Stimulated activated CD8-positive, alpha-beta memory T cell treated with anti-CD3 and anti-CD28 coated beads, Interleukin-15, amount 100 ng/mL, for 1 hour (primary cell): ENCODE measurements at places on chromosomes 6 and 20.

DNA sequence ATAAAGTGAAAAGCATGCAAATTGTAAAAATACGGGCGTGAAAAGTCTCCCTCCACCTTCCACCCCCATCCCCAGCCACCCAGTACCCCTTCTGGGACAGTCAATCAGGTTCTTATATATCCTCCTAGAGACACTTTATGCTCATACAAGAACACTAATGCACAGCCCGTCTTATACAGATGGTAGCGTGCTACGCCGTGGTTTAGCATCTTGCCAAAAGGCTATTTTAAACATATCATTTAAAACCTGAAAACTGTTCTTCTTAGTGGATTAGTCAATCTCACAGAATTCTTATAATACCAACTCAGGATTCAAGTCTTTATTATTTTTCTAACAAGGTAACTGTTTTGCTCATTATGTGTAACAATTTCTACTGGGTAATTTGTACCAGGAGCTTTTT is 57.2 kb upstream of the MRPS10 start:
- no peak for DNase-seq

DNA sequence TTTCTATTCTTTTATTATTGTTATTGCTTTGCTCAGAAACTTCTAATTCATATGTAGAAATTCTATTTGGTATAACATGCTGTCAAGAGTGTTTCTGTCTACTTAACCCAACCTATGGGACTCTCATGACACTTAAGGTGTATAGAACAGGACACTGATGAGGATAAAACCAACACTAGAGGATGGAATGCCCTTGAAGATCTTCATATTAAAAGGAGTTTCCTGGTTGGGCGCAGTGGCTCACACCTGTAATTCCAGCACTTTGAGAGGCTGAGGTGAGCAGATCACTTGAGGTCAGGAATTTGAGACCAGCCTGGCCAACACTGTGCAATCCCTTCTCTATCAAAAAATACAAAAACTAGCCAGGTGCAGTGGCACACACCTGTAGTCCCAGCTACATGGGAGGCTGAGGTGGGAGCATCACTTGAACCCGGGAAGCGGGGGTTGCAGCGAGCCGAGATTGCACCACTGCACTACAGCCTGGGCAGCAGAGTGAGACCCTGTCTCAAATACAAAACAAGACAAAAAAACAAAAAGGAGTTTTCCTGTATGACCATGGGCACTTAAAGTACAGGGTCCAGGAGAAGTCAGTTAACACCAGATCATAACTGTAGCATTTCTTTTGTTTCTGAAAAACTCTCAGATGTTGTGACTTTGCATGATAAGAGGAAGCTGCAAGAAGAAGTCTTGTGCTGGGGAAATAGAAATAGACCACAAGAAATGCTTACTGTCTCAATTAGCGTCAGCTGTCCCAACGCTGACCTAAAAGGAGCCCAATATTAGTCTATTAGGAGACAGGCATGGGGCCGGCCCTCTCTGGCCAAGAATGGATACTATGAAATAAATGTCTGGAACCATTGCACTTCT is 38.9 kb upstream of the CD2AP start:
- no peak for DNase-seq

GRCh38 chr6:106658469-106658868 is 29.1 kb downstream of the QRSL1 start:
- no peak for DNase-seq

DNA sequence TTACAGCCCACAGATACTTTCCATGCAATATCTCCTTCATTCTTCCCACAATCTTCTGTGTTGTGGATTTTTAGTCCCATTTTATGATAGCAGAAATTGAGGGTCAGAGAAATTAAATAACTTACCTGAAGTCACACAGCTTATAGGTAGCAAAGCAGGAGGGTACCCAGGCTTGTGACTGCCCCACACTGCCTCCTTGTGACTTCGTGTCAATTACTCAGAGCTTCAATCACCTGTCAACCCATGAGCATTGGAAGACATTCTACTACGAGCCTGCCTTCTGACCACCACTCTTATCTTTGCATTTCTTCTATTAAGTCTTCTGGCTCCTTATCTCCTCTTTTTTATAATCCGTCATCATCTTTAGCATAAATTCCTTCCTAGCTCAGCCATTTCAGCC is 71.6 kb upstream of the NRSN1 start:
- no peak for DNase-seq

- no peak for DNase-seq
Measured at GRCh38 chr20:53220482-53221307, 248.5 kb downstream of the TSHZ2 start.
